ENCODE measurements at places on chromosomes 1 and 21. TPM values are rescaled to one million over a fixed set of nuclear protein-coding genes. Genes with fewer than 3 reads are reported as not detected.
A peak's percentile ranks its signal among the peaks of the same experiment; 100 is the strongest.

Gene TCHHL1
- total RNA-seq, result not detected

DNA sequence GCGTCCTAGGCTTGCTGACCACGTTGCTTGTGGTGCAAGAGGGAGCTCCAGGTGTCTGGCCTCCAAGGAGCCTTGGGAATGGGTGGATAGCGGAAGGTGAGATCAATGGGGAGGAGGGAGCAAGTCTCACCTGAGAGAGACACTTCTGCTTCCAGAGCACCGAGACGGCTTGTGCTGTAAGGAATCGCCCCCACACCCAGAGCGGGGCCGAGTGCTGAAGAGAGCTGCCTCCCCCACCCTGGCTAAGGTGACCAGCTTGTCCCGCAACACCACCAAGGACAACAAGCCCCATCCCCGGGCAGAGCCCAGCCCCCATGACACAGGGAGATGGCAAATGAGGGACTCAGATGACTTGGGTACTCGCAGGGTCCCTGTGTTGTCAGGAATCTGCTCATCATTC is 485.6 kb downstream of the NPHP4 start:
- no peak for DNase-seq
- H3K36me3 ChIP-seq, result no peaks in the 10 kb centered on the region
- no peaks in the 10 kb centered on the region for H3K4me1 ChIP-seq
- H3K27me3 ChIP-seq, result no peaks in the 10 kb centered on the region
- no peak overlapping the region for H3K27ac ChIP-seq

Gene ZBTB8OS
- 31.1 TPM for total RNA-seq

Gene A3GALT2
- total RNA-seq, result not detected

- peaks cover 5% of the 10 kb centered on the region for H3K27me3 ChIP-seq
- H3K4me3 ChIP-seq, result no peak overlapping the region
- H3K27ac ChIP-seq, result no peak overlapping the region
- H3K4me1 ChIP-seq, result no peaks in the 10 kb centered on the region
These were observed 10.0 kb upstream of the IRF6 start for GRCh38 chr1:209815931-209816341.

Gene IL19
- not detected for total RNA-seq

DNA sequence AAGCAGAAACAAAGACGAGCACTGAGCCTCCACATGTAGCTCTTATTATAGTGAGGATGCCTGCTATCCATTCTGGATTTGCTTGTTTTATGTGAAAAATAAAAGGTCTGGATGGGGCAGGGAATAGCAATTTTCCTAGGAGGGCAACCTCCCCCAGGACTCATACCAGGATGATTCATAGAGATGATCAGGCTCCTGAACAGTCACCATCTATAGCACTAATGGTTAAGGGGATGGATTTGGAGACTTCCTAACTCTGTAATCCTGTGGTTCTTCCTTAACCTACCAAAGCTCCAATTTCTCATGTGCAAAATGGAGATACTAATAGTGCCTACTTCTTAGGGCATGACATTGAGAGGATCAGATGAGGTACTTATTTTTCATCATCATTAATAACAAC is 34.5 kb upstream of the CD58 start:
- no peaks in the 10 kb centered on the region for H3K4me1 ChIP-seq
- no peak overlapping the region for H3K27ac ChIP-seq
- no peak for DNase-seq

DNA sequence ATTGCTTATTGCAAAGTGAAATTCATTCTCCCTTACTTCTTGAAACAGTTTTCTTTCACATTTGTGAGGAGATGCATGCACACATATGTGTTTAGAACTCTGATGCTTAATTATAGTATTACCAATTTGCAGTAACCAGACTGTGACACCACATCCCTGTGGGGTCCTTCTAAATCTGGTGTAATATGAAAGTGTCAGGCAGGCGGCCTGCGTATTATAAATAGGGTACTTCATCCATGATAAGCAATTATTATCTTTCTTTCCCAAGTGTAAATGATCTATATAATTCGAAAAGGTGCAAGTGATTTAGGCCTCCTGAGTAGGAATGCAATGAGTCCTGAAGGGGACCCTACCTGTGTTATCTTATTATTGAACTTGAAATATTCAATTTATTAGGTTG is 876 bp downstream of the EFCAB7 start:
- no peaks in the 10 kb centered on the region for H3K27me3 ChIP-seq
- peak overlapping the region; percentile 86 for H3K27ac ChIP-seq
- DNase-seq, result no peak
- H3K4me3 ChIP-seq, result peak overlapping the region; percentile 91
- H3K4me1 ChIP-seq, result peaks cover 29% of the 10 kb centered on the region
